ENCODE measurements at places on chromosomes 6 and 20. TPM values are rescaled to one million over a fixed set of nuclear protein-coding genes. Genes with fewer than 3 reads are reported as not detected.

Gene ERVFRD-1
- not detected for total RNA-seq

Gene CST7
- total RNA-seq, result not detected

Gene CCN6
- not detected for total RNA-seq

Gene COL11A2
- total RNA-seq, result 1.8 TPM

Gene PNLDC1
- 0.71 TPM for total RNA-seq

Gene OGFR
- 80.1 TPM for total RNA-seq

Gene SIM1
- total RNA-seq, result not detected

Gene NKX2-4
- total RNA-seq, result not detected

Gene RPS21
- total RNA-seq, result 1,920 TPM

Gene GDAP1L1
- total RNA-seq, result not detected

GRCh38 chr6:14875481-14876063, 370.3 kb upstream of the JARID2 start:
- no peaks in the 10 kb centered on the region for H3K27me3 ChIP-seq
- peak overlapping the region; percentile 93 for H3K27ac ChIP-seq
- H3K36me3 ChIP-seq, result no peaks in the 10 kb centered on the region
- no peak overlapping the region for H3K4me3 ChIP-seq
- no peak for DNase-seq

GRCh38 chr20:35742741-35743523, 872 bp upstream of the RBM39 start:
- peaks cover 55% of the 10 kb centered on the region for H3K36me3 ChIP-seq
- peak overlapping the region; percentile 80 for H3K4me3 ChIP-seq
- H3K27me3 ChIP-seq, result no peaks in the 10 kb centered on the region
- peaks cover 35% of the 10 kb centered on the region for H3K4me1 ChIP-seq
- no peak for DNase-seq

GRCh38 chr20:23010096-23010495, 25.0 kb upstream of the SSTR4 start:
- H3K4me1 ChIP-seq, result no peaks in the 10 kb centered on the region
- no peak overlapping the region for H3K4me3 ChIP-seq
- H3K27me3 ChIP-seq, result no peaks in the 10 kb centered on the region
- H3K27ac ChIP-seq, result no peak overlapping the region
- DNase-seq, result no peak

DNA sequence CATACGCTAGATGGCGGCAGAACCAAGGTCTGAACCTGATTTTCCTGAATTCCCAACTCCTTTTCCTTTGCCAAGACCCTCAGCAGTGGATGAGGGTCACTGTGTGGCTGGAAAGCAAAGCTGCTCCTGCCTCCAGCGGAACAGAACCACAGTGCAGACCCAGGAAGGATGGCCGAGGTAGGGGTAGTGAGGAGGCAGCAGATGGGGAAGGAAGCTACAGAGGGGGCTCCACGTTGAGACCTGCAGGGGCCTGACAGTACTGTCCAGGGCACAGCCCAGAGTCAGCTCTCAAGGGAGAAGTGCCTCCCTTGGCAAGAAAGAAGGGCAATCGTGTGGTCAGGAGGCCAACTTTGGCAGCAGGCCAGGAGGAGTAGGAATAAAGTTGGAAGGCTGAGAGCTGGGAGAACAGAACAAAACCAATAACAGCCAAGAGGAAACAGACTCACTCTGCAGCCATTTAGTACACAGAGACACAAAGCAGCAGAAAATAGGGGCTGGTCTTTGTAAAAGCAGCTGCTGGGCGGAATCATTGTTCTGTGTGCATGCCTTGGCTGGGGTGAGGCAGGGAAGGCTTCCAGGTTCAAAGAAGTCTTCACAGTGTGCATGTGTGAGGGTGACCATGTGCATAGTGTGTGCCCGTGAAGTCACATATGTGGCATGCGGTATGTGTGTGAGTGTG, 3.1 kb downstream of the GABRR2 start:
- H3K27me3 ChIP-seq, result no peaks in the 10 kb centered on the region
- peak overlapping the region; percentile 5 for H3K27ac ChIP-seq
- H3K4me3 ChIP-seq, result peak overlapping the region; percentile 13
- no peaks in the 10 kb centered on the region for H3K36me3 ChIP-seq
- peak; percentile 43 for DNase-seq

DNA sequence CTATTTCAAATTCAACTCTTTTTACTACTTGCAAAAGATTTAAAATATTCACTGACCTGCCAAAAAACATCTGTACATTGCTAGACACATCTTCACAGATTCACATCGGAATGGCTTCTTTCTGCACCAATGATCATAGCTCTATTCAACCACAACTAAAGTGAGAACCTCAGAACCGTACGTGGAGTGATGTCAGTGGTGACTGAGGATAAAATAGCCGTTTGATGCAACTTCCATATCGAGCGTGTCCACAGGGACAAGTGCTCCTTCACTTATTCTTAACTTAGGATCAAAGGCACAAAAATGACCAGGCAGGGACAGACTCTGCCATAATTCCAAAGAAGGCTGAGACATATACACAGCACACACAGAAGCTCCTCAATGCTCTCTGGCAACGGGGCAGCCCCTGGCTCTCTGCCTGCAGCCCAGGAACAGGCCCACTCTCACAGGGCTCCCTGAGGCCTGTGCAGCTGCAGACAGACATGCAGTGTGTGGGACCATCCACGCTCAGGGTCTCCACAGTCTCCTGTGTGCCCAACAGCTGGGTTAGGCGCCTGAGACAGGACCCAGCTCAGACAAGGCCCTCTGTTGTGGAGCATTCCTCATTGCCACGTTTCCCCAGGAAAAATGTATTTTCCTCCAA, 22.8 kb downstream of the FYN start:
- peaks cover 33% of the 10 kb centered on the region for H3K4me1 ChIP-seq
- H3K27me3 ChIP-seq, result no peaks in the 10 kb centered on the region
- DNase-seq, result no peak
- H3K36me3 ChIP-seq, result no peaks in the 10 kb centered on the region

- peaks cover 26% of the 10 kb centered on the region for H3K36me3 ChIP-seq
- peak overlapping the region; percentile 55 for H3K4me3 ChIP-seq
- DNase-seq, result peak; percentile 82
- peaks cover 56% of the 10 kb centered on the region for H3K4me1 ChIP-seq
- H3K27ac ChIP-seq, result peak overlapping the region; percentile 94
These were observed 16.1 kb upstream of the SERPINB1 start for GRCh38 chr6:2857580-2858337.

DNA sequence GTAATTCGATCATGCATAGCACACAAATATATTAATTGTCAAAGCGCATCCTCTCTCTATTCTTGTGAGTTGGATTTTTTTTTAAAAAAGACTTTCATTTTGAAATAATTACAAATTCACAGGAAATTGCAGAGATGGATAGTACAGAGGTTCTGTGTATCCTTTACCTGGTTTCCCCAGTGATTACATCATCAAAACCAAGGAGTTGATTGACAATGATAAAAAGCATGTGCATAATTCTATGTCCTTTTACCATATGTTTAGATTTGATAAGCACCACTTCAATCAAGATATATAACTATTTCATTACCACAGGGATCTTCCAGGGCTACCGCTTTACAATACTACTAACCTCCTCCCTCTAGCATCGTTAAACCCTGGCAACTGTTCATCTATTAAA, 40.2 kb downstream of the CCN2 start:
- peaks cover 7% of the 10 kb centered on the region for H3K4me1 ChIP-seq
- H3K36me3 ChIP-seq, result no peaks in the 10 kb centered on the region

DNA sequence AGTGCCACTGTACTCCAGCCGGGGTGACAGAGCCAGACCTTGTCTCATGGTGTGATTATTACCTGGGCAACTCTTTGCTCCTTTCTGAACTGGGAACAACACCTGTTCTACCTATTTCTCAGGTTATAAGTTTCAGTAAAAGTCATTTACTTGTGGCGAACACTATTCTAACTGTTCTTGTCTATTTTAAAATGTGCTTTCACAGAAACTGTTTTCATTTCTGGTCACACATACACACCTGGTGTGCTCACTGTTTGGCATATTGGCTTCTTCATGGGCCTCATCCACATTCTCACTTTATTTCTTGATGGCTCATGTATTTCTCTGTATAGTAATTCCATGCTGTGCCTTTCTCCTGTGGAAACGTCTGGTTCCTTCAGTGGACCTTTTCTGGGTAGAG, 30.5 kb upstream of the XRN2 start:
- H3K36me3 ChIP-seq, result no peaks in the 10 kb centered on the region
- no peaks in the 10 kb centered on the region for H3K4me1 ChIP-seq
- no peak for DNase-seq
- H3K4me3 ChIP-seq, result no peak overlapping the region
- no peak overlapping the region for H3K27ac ChIP-seq
- H3K27me3 ChIP-seq, result peaks cover 12% of the 10 kb centered on the region

DNA sequence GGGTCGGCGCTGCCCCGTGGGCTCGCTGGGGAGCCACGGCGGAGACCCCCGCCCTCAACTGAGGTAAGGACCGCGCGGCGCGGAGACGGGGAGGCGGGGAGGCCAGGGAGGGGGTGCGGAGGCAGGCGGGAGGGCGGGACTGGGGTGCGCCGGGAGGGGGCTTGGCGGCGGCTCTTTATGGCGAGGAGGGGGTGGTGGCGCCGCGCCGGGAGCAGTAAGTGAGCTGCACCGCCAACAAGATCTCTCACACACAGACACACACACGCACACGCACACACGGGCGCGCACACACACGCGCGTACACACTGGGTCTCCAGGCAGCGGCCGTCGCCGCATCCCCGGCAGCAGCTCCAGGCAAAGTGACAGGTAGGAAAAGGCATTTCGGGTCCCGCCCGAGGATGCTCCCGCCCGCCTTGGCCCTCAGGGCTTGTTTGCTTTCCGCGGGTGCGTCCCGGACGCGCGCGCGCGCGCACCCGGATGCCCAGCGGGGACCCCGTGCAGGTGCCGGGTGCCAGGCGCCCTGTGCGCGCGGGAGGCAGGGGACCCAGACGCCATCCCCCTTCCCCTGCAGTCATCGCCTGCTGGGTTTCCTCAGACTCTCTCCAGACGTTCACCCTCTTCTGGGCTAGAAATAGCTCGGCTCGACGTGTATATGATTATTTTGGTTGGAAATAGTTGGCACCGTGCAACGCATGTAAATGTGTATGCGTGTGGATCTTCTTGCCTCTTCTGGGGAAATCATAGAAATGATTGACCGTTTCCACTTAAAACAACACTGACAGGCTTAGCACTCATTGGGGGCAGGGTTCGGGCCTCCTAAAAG, at the start of gene PLCB4:
Gene PLCB4, plus strand, starts transcription at position 247 of the 823 bp plus-strand sequence. CDS start 238,728 bp downstream, outside the sequence.
- H3K4me1 ChIP-seq, result peaks cover 25% of the 10 kb centered on the region
- no peaks in the 10 kb centered on the region for H3K27me3 ChIP-seq
- peaks cover 23% of the 10 kb centered on the region for H3K36me3 ChIP-seq
- peak within 1 kb of the TSS; percentile 85 for H3K27ac ChIP-seq
- DNase-seq, result peak; percentile 51
- H3K4me3 ChIP-seq, result peak within 1 kb of the TSS; percentile 89

GRCh38 chr6:25998379-25998778, 35.8 kb downstream of the TRIM38 start:
- peaks cover 2% of the 10 kb centered on the region for H3K36me3 ChIP-seq
- no peaks in the 10 kb centered on the region for H3K27me3 ChIP-seq
- H3K27ac ChIP-seq, result no peak overlapping the region
- H3K4me3 ChIP-seq, result no peak overlapping the region
- peaks cover 23% of the 10 kb centered on the region for H3K4me1 ChIP-seq

DNA sequence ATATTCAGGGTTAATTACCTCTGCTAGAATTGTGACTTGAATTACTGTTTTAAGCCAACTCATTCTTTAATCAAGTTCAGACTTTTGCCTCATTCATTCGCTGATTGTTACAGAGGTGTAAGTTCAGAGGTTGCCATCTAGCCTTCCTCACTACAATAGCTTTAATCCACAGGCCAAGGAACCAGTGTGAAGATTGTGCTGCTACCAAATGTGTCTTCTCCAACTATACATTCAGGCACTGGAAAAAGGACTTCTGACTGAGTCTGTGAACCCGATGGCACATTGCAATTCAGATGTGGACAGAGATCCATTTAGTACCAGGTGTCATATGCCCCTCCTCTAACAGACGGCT, 111.2 kb upstream of the ADGRF1 start:
- no peaks in the 10 kb centered on the region for H3K36me3 ChIP-seq
- peaks cover 48% of the 10 kb centered on the region for H3K4me1 ChIP-seq
- no peaks in the 10 kb centered on the region for H3K27me3 ChIP-seq
- H3K4me3 ChIP-seq, result no peak overlapping the region
- H3K27ac ChIP-seq, result peak overlapping the region; percentile 10
- DNase-seq, result no peak

GRCh38 chr6:25866011-25866410, 8.0 kb downstream of the SLC17A3 start:
- no peak overlapping the region for H3K27ac ChIP-seq

GRCh38 chr6:166512567-166512966, 73.9 kb downstream of the RAMACL start:
- no peak overlapping the region for H3K27ac ChIP-seq
- H3K4me3 ChIP-seq, result no peak overlapping the region
- peaks cover 36% of the 10 kb centered on the region for H3K4me1 ChIP-seq
- no peaks in the 10 kb centered on the region for H3K27me3 ChIP-seq

- H3K27ac ChIP-seq, result no peak overlapping the region
- no peaks in the 10 kb centered on the region for H3K36me3 ChIP-seq
- peaks cover 4% of the 10 kb centered on the region for H3K27me3 ChIP-seq
- no peak overlapping the region for H3K4me3 ChIP-seq
- no peaks in the 10 kb centered on the region for H3K4me1 ChIP-seq
These were observed 30.5 kb upstream of the RPS6KA2 start for GRCh38 chr6:166657531-166657930.

DNA sequence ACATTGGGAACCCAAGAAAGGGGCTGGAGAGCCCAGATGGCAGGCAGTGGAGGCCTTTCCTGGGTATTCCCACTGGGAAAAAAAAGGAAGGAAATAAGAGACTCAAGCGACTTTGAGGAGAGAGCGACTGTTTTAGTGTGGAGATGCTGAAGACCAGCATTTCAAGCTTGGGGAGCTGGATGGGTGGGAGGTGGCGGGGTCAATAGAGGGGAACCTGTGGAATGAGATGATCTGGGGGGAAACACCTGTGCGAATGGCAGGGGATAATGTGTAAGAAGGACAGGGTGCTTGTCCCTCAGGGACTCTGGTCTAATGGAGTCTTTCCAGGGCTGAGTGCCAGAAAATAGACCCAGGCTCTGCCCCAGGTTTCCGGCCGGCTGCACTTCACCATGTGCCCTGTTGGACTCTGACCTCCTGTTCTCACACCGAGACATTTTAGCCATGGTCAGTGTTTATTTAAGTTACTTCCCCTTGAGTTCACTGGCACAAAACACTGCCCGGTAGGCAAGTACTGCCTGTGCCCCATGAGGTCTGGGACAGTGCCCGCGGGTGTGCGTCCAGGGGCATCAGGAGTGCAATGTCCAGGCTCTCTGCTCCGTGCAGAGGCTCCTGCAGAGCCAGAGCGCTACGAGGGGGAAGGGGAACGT, 50.4 kb upstream of the NKX2-2 start:
- DNase-seq, result no peak
- peaks cover 13% of the 10 kb centered on the region for H3K27me3 ChIP-seq
- no peaks in the 10 kb centered on the region for H3K36me3 ChIP-seq
- H3K4me3 ChIP-seq, result no peak overlapping the region
- H3K4me1 ChIP-seq, result no peaks in the 10 kb centered on the region

- no peaks in the 10 kb centered on the region for H3K27me3 ChIP-seq
- DNase-seq, result no peak
- H3K36me3 ChIP-seq, result no peaks in the 10 kb centered on the region
- no peaks in the 10 kb centered on the region for H3K4me1 ChIP-seq
- H3K27ac ChIP-seq, result no peak overlapping the region
These were observed 50.7 kb upstream of the COL10A1 start for GRCh38 chr6:116176596-116176995.
